Pulmonary artery endothelial cell (primary cell): ENCODE measurements at places on chromosomes 7 and 10.

GRCh38 chr10:109895095-109895818 lies 28.1 kb downstream of the XPNPEP1 start:
- no peak for DNase-seq

DNA sequence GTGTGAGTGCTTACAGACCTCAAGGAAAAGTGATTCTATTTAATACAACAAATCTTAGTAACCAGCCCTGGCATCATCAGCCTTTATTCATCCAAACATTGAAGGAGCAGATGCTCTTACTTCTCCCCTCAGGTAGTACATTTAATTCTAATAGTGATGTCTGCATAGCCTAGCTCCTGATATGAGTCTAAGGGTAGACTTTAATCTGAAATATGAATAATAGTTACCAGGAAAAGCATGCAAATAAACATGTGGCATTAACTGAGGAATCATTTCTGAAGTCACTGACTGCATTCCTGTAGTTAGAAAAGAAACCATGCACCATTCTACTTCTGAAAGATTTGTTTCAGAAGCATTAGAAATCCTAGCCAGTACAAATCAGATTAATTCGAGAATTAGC lies 25.7 kb upstream of the LMBR1 start:
- DNase-seq, result no peak

DNA sequence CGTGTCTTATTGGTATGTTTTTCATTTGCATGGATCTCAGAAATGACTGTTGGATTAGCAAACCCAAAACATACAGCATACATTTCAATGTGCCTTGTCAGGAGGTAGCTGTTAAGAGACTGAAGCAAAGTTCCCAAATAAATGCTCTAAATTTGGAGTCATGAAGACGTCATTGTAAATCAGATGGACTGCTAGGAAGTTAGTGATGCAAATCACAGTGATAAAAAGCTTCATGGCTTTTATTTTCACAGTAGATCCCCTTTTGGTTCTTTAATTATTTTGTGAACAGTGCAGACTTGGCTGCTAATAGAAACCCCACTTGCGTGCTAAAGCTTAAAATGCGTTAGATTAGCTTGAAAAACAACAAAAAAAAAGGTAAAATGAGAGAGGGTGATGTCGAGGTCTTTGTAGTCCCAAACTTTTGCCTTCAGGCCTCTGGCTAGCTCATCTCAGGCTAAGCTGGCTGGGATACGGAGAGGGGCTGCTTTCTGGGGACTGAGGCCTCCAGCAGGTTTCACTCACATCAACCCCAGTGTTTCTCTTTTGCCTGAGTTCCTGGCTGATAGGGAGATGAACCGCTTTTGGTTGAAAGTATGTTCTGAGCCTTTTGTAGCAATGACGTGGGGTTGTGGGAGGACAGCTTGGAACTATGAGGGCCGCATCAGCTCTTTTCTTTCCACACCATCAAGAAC lies 107.1 kb upstream of the CDCA7L start:
- no peak for DNase-seq

- DNase-seq, result peak; percentile 47
Measured at GRCh38 chr7:116258734-116259133, 48.4 kb downstream of the TES start.

DNA sequence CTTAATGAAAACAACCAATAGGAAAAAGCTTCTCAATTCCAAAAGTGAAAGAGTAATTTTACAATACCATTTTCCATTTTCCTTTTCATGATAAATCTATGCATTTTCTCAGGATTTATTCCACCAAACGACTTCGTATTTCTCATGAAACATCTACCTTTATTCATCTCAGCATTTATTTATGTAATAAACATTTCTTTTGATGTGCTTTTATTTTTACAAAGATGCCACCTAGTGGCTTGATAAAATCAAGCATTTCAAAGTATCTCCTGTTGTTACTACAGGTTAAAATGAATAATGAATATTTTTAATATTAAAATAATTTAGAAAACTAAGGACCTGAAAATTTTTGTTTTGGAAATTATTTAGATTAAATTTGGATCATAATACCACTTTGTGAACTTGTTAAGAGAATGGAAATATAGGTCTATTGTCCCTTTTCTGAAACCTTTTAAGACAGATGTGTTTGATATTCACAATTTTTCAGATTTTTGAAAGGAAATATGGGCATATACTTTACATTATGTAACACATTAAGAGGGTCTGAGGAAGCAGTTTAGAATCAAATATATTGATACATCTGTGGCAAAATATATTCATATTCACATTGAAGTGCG lies 2.7 kb upstream of the IQUB start:
- no peak for DNase-seq

DNA sequence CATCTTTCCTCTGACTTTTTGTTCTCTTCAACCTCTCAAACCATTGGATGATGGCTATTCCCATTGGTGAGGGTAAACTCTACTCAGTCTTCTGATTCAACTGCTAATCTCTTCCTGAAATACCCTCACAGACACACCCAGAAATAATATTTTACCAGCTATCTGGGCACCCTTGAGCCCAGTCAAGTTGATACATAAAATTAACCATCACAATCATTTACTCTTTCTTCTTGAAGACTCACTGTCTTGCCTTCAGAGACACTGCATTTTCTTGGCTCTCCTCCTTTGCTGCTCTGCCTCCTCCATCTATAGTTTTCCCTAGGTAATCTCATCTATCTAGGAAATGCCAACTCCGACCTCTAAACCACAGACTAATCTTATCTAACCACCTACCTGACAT lies 12.6 kb upstream of the PRRT4 start:
- no peak for DNase-seq

- DNase-seq, result no peak
Measured at GRCh38 chr7:8155836-8156235, 106.1 kb downstream of the ICA1 start.

GRCh38 chr10:126052171-126052570 lies 155.8 kb downstream of the FANK1 start:
- no peak for DNase-seq

- no peak for DNase-seq
Measured at GRCh38 chr7:31811650-31812461, 124.8 kb downstream of the PPP1R17 start.

DNA sequence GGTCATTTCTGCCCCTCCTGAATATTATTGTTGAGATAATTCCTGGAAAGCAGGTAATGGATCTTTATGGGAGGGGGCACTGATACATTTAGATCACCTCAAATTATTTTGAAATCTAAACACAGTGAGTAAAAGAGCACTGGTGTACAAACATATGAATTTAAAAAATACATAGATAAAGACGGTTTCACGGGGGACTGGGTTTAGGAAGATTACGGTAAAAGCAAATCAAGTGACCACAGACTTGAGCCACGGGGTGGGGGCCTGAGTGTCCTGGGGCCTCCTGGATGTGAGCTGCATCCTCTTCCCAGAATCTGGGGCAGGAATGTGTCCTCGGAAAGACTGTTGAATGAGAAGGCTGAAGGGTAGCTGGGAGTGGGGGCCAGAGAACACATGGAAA lies 219.1 kb upstream of the KLF6 start:
- no peak for DNase-seq

DNA sequence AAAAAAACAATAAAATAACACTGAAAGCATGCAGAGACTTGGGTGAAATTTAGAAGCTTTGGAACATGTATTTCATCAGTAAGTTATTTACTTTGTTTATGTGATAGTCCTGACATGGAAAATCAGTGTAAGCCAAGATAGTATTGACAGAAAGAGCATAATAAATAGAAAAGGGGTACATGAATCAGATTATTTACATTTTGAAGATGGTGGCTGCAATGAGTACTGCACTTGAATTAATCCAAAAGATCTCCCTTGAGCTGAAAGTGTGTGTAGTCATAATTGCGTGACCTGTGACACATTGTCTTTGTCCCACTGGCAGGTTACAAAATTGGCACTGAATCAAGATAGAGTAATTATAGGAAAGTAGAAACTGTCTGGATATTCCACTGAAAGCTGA lies 562.9 kb downstream of the GFRA1 start:
- DNase-seq, result no peak

DNA sequence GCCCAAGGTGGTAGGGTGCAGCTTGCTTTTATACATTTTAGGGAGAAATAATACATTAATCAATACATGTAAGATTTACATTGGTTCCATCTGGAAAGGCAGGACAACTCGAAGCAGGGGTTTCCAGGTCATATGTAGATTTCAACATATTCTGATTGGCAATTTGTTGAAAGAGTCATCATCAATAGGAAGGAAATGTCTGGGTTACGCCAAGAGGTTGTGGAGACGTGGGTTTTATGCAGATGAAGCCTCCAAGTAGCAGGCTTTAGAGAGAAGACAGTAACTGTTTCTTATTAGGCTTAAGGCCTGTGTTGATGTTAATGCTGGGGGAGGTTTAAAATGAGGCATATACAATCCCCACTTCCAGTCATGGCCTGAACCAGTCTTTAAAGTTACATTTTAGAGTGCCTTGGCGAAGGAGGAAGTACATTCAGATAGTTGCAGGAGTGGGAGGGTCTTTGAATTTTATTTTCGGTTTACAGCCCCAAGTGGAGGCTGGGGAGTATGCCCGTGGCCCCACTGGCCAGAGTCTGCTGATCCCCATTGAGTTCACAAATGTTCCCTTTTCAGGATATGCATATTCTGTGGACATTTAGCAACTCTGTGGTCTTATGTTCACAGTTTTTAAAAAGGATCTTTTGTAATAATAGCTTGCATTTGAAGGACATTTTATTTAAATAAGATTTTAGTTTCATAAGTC lies 166.0 kb upstream of the GDF10 start:
- DNase-seq, result no peak

- DNase-seq, result no peak
Measured at GRCh38 chr10:131000244-131000643, 311.3 kb downstream of the TCERG1L start.

DNA sequence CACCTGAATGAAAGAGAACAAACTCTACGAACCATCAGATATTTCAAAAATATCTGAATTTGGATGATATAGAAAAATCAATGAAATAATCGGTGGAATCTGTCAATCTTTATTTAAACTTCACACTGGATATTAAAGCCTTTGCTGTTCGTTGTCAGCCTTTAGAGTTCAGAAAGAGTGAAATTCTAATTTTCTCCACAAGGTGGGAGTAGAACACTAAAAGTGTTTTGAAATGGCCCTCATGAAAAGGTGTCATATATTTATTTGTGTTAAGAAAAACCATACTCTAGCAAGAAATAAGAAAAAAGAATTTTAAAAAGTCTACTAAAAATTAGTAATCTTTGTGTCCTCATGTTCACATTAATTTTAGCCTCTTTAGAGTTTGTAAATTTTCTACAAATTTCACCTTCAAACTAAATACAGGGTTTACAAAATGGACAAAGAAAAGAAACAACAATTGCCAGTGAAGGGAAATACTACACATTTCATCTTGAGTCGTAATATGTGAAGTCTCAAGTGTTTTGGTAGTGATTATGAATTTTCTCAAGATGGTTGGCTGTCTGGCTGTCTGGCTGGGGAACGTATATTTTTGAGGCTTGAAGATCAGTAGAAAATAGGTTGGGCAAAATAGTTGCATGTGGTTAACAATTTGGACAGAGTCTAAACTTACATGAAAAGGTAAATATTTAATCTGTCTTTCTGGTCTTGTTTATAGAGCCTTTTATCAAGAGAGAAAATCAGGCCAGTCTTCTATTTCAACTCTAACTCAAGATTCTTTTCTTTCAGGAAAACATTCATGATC lies 43.7 kb downstream of the DNAJB9 start:
- DNase-seq, result peak; percentile 1

GRCh38 chr10:78905957-78906308 lies 162.8 kb upstream of the ZMIZ1 start:
- no peak for DNase-seq

DNA sequence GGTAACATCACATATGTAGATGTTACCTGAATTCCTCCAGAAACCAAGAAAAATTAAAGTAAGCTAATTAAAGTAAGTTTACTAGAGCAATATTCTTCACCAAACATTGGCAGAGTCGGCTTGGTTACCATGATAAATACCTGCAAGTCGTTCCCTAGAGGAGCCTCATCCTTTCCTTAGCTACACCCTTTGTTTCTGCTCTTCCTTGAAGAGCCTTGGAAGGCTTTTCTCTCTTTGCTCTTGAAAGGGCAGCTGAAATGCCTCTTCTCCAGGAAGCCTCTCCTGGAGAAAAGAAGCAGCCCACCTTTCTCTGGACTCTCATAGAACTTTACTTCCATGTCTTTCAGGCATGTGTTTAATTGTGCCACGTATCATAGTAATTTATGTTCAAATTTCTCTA lies 34.9 kb upstream of the CALD1 start:
- DNase-seq, result no peak

- no peak for DNase-seq
Measured at GRCh38 chr7:130157700-130158099, 47.5 kb downstream of the TMEM209 start.

DNA sequence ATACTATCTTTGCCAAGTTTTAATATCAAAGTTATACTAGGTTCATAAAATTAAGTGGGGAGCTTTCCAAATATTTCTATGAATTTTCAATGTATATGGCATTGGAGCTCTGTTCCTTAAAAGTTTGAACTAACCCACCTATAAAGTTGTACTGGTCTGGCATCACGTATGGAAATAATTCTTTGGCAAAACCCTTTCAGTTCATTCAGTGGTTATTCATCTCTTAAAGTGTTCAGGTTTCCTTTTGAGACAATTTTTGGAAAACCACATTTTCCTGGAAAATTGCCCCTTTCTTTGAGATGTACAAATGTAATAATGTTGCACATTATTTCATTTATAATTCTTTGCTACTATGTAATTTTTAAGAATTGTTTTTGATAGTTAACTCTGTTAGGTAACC lies 62.5 kb upstream of the INPP5A start:
- DNase-seq, result no peak

DNA sequence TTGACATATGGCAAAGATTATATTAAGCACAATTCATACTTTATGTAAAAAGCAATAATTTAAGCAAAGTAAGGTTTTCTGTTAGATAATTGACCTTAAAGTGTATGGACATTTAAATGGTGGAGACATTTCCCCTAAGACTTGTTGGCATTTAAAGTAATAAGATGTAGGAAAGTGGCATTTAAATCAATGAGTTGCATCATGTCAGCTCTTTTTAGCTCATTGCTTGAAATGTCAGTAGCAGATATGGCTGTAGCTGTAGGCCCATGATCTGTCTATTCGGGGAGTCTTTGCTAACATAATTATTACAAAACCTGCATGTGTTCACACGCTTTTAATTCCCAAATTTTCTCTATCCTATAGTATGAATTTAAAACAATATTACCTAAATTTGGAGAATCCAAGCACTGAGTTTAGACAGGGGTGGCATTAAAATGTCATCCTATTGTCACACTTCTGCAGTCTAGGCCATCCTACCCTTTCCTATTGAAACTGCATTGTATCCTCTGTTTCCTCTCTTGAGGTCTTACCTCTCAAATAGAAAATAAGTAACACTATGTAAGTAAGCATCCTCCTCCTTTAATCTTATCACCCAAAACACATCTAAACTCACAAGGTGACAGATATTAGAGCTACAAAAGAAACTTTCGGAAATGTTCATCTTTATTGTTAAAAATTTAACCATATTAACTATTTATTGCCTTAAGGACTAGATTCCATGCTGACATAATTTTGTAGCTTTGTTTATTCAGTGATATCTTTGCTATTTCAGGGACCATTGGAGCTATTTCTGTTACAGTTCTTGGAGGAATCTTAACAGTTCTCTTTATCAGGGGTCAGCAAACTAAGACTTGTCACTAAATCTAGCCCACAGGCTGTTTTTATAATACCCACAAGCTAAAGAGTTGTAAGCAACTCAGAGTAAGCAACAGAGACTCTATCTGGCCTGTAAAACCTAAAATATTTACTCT lies 91.2 kb downstream of the LCOR start:
- no peak for DNase-seq

GRCh38 chr10:88540351-88540750 lies 42.8 kb downstream of the RNLS start:
- DNase-seq, result no peak

- no peak for DNase-seq
Measured at GRCh38 chr10:86109421-86109820, 257.2 kb downstream of the GRID1 start.

GRCh38 chr7:8314566-8314965 lies 52.6 kb upstream of the ICA1 start:
- DNase-seq, result no peak
